ENCODE measurements at places on chromosomes 2 and 18.

- DNase-seq, result no peak
Measured at GRCh38 chr2:84077496-84077895, 381.6 kb downstream of the SUCLG1 start.

GRCh38 chr2:98803405-98804264 lies 72.7 kb upstream of the MGAT4A start:
- DNase-seq, result no peak

DNA sequence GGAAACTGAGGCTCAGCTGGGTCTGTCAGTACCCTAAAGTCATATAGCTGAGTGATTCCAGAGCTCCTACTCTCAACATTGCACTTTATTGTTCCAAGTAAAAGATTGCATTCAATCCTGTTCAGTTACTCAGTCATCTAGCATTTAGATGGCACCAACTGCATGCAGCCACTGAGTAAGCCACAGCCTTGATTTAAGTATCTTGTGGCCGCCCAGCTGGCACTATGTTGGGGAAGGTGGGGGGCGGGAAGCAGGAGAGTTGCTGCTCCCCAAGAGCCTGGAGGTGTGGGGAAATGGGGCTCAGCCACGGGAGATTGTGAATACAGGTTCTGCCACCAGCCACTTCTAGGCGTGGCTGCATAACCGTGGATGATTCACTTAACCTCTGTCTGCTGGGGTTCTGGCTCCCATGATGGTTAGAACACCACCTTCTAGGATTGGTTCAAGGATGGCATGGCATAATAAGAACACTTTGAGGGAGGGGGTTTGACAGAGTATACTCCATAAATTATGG lies 17.1 kb downstream of the ZFP36L2 start:
- DNase-seq, result no peak

GRCh38 chr18:38367473-38367872 lies 801.9 kb upstream of the CELF4 start:
- DNase-seq, result no peak

- no peak for DNase-seq
Measured at GRCh38 chr18:22683196-22683676, 249.9 kb upstream of the RBBP8 start.

- no peak for DNase-seq
Measured at GRCh38 chr18:24317370-24317769, 80.3 kb downstream of the OSBPL1A start.

- DNase-seq, result no peak
Measured at GRCh38 chr2:146979746-146980145, 865.1 kb upstream of the ACVR2A start.

- DNase-seq, result no peak
Measured at GRCh38 chr2:231413921-231414476, 18.5 kb downstream of the B3GNT7 start.

GRCh38 chr2:16861111-16861510 lies 195.5 kb upstream of the CYRIA start:
- no peak for DNase-seq

GRCh38 chr2:85120363-85120762 lies 12.8 kb upstream of the TCF7L1 start:
- DNase-seq, result no peak

DNA sequence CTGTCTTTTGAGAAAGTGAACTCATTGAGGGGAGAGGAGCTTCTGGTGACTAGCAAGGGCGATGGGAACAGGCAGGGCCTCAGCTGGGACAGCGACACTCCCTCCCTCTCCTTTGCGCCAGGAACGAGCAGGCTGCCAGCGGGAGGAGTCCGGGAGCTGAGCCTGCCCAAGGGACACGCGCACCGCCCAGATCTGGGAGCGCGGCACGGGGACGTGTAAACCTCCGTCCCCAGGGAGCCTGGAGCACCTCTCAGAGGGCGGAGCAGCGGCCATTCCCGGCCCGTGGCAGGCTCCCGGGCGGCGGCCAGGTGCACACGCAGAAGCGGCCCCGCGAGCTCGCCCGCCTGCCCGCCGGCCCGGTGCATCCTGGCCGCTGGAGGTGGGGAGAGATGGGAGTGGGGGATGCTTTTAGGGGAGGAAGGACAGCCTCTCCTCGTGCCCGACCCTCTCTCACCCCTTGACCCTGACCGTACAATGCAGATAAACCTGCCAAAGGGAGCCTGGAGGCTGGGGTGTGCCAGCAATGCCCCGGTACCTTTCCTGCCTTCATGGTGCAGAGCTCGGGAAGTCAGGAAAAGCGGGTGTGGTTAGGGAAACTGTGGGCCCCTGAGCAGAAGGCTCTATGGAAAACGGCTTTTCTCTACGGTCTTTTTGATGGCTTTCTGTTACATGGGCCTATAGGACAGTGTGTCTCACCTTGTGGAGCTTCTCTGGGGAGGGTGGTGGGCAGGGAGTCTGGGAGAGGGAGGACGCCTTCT lies 2.2 kb downstream of the AQP4 start:
- DNase-seq, result no peak

DNA sequence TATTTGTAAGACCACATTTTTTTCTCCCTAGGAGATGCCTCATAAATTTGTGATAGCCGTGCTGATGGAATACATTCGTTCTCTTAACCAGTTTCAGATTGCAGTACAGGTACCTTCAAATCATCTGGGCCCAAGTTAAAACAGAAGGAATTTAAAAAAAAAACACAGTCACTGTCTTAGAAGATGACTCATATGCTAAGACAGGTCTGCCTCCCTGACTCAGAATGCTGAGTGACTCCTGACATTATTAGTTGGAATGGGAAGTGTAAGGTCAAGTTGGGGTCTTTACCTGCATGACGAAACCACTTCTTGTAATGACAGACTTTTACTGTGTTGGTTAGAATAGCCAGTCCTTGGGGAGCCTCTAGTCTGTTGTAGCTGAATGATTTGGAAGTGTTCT lies 26.3 kb downstream of the RMC1 start:
- DNase-seq, result no peak

DNA sequence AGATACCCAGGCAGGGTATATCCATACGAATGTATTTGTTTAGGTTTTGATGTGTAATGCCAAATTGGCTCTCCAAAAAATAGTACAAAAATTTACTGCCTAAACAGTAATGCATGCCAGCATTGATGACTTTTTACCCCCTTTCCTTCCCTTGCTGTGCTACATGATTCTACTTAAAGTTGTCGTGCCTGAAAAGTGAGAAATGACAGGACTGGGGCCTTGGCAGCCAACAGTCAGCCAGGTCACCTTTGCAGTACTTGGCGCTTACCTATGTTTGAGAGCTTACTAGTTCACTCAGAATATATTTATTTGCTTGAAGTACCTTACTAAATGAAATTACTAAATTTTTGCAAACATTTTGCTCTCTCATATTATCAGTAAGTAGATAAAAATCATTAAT lies 1329.1 kb downstream of the DPP10 start:
- DNase-seq, result no peak

- no peak for DNase-seq
Measured at GRCh38 chr2:28980368-28981015, 606 bp upstream of the TOGARAM2 start.

GRCh38 chr2:233976087-233976486 lies 58.9 kb downstream of the TRPM8 start:
- DNase-seq, result no peak

GRCh38 chr18:42030586-42031182 lies 75.7 kb downstream of the PIK3C3 start:
- DNase-seq, result no peak

GRCh38 chr2:64675860-64676259 lies 22.1 kb upstream of the SERTAD2 start:
- no peak for DNase-seq

DNA sequence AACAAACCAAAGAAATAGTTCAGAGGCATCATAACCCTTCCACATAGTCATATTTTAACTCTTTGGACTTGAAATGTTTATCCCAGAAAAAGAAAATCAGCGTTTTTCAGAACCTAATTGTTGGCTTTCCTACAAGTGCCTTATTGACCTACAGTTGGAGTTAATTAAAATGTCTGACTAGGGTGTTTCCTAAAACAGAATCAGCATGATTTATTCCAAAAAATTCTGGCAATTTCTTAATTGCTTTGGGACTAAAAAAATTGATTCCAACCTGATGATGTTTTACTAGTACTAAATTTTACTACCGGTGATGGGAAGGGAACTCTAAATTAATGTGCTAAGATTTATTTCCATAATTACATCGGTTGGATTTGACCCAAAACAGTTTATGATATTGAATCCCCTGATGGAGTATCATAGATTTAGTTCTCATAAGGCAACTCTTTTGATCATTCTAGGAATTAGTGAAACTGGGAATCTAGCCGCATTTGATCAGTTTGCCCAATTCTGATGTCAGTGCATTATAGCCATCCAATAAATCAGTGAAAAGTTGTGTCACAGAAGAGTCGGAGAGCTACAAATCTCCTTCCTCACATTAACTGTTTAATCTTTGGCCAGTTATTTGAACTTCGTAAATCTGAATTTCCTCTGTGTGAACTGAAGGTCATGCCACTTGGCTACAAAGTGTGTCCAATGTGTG lies 134.3 kb upstream of the DSEL start:
- DNase-seq, result no peak

- DNase-seq, result no peak
Measured at GRCh38 chr18:76453932-76454331, 41.1 kb downstream of the ZNF516 start.

DNA sequence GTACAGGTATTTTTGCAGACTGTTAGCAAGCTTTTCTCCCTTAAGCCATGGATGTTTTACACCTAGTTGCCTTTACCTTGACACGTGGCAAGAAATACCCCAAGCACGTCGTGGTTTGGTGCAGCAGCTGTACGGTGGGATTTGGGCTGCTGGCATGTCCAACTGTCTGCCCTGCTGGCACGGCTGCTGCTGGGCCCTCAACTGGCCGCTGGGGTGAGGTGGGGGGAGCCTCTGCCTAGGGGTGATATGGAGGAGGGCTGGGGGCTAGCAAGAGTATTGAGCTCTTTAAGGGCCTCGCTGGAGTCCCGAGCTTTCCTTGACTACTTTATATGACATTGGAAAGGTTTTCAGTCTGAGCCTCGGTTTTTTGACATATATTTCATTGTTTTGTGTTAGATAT lies 41.6 kb downstream of the LPIN1 start:
- no peak for DNase-seq

GRCh38 chr18:74476140-74476539 lies 19.0 kb upstream of the DIPK1C start:
- DNase-seq, result no peak

- DNase-seq, result no peak
Measured at GRCh38 chr2:67656875-67657274, 259.7 kb downstream of the ETAA1 start.

- no peak for DNase-seq
Measured at GRCh38 chr2:172348555-172349288, 78.7 kb upstream of the ITGA6 start.

DNA sequence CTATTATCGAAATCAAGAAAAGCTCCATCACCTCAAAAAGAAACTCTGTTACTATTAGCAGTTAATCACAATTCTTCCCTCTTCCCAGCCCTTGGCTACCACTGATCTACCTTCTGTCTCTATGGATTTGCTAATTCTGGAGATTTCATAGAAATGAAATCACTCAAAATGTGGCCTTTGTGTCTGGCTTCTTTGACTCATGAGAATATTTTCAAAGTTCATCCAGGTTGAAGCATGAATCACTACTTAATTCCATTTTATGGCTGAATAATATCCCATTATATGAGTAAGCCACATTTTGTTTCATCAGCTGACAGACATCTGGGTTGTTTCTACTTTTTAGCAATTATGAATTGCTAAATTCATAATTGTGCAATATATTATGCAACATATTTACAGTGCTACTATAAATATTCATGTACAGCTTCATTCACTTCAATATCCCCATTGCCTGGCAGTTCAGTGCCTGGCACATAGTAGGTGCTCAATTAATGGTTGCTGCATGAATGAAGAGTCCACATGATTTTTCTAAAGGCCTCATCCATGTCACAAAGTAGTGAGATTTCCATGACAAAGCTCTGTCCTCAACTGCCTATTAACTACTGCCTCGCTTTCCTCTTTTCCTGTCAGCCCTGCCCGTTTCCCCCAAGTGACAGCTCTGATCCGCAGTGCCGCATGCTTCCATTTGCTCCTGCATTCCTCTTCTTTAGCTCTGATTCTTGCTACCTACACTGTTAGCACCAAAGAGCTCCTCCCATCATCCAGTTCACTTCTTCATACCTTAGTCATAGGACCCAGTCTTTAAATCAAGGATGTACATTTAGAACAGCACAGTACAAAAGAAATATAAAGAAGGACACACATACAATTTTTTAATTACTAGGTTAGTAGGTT lies 32.8 kb downstream of the CCDC93 start:
- DNase-seq, result no peak

GRCh38 chr18:59911600-59911999 lies 11.8 kb downstream of the PMAIP1 start:
- DNase-seq, result no peak

GRCh38 chr2:100321866-100322820 lies at the start of gene LONRF2:
Gene LONRF2, minus strand, starts transcription at chr2:100322501. Its CDS starts 408 bp downstream, at chr2:100322093.
- DNase-seq, result no peak

DNA sequence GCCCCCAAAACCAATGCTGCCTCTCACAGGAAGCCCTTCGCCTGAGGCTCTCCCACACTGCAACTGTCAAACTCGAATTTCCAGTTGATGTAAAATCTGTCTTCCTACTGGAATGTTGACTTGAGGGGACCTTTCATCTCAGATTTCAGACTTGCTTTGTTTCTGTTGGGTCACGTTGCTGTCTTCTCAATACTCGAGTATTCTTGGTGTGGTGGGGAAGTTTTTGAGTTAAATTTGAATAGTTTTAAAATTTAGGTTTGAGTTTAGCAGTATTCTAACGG lies 50.8 kb downstream of the AGAP1 start:
- DNase-seq, result no peak

DNA sequence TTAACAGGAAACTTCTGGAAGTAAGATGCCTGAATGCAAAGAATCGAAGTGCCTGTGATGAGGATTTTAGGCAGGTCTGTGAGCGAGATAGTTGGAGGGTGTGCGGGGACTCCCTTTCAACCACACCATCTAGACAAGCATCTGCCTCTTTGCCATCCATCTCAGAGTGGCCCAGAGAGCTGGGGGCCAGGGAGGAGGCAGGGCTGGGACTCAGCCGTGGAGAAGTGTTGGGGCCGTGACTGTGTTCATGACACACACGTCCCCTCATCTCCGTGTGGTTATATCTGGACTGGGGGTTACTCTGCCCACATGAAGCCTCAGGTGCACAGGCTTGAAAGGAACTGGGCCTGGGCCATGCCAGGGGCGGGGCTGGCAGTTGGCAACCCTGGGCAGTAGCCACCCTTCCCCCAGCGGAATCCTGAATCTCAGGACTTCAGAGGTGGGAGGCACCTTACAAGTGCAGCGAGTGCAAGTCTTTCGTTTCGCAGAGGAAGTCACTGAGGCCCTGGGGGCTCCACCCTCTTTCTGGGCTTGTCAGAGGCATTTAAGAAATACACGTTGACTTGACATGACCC lies 112.5 kb downstream of the SLC4A3 start:
- no peak for DNase-seq

DNA sequence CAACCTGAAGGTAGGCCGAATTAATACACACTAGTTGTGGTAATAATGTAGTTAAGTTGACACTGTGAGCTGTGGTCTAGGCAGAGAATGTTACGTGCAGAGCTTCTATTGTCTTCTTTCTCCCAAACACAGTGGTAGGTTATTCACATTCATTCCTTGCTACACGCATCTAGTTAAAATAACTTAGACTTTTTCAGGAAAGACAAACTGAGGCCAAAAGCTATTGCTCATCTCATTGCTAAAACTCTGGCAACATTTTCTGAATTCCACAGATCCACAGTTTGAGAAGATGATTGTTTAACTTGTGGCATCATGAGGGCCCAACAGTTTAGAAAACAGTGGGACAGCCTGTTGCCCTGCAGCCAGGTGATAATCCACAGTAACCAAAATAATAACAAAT lies 850.4 kb upstream of the FSHR start:
- no peak for DNase-seq

GRCh38 chr2:88841224-88841929 lies 149.9 kb downstream of the RPIA start:
- no peak for DNase-seq
